ENCODE measurements at places on chromosomes 7 and 10.

GRCh38 chr10:17220652-17221100 lies 7.4 kb upstream of the VIM start:
- no peak for DNase-seq

- no peak for DNase-seq
Measured at GRCh38 chr7:32142649-32143048, 72.4 kb upstream of the PDE1C start.

DNA sequence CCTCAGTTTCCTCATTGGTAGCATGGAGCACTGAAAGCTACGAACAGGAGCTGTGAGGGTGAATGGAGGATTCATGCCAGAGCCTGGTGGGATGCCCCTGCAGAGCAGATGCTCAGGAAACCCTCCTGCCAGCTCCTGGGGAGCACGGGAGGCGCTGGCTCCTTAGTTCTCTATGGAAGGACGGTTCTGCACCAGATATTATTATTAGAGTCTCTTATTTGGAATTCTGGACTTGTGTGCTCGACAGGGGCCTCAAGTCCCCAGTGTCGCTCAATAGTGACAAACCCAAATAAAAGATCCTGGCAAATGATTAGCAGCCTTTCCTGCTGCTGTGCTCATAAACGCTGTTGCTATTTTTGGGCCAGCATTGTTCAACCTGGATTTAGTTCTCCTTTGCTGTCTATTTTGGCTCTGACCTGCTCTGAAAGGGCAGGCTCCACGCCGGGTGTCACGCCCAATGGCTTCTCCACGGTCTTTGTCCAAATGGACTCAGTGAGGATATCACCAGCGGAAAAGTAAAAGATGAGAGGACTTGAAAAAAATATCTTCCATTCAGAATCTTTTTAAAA lies 23.0 kb upstream of the KLF6 start:
- no peak for DNase-seq

- DNase-seq = no peak
Measured at GRCh38 chr7:159010411-159010810, 134.3 kb downstream of the VIPR2 start.

DNA sequence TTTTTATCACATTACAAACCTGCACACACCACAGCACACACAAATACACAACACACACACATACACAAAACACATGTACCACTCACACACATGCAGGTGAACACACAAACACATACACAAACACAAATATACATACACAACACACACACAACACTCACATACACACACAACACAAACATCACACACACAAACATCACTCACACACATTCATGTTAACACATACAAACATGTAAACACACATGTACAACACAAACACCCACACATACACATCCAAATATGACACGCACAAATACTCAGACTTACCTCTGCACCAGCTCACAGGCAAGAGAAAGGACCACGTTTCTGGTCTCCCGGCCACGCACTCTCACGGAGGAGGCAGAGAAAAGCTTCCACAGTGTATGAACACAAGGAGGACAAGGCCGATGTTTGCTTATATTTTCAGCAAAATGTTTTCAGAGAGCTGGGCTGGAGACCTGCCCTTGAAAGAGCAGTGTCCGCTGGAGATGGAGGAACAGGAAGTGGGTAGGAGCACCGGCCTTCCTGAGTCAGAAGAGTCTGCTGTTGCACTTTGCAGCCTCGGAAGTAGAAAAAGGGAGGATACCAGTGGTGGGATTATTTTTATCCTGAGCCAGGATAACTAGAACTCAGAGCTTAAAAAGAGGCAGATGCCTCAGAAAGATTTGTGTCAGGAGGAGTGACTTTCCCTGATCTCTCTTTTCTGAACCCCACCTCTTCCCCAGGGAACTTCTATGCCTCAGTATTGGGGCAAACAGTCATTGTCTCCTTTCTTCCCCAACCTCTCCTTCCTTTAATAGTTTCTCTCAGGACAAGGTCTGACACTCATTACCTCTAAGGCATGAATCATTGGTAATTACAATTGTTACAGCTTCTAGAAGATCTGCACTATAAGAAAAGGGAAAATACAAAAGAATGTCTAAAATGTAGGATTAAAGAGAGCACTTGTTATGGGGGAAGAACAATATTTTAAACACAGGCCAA lies at the start of gene GIMAP6:
Gene GIMAP6, minus strand, starts transcription at position 520 of the 999 bp plus-strand sequence. CDS start 2,243 bp downstream, outside the sequence.
- no peak for DNase-seq

GRCh38 chr10:44980309-44981171 lies 1.9 kb upstream of the DEPP1 start:
- no peak for DNase-seq

- DNase-seq = no peak
Measured at GRCh38 chr10:114094795-114095194, 51.1 kb downstream of the ADRB1 start.

DNA sequence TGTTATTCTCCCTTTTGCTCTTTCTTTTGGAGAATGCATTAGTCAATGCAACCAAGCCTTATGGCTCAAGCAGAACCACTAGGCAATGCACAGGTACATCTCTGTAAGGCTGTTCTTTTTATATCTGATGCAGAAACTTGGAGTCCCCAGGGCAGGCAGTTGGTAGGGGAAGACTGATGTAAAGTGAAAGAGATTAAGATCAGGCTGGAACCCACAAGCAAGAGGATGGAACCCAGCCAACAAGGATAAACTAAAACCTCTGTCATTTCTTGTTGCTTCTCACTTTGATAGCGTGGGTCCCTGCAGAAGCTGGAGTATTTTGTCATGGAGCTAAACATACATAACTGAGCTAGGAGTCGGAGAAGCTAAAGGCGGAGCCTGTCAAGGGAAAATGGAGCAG lies 142.9 kb downstream of the GPAM start:
- no peak for DNase-seq

DNA sequence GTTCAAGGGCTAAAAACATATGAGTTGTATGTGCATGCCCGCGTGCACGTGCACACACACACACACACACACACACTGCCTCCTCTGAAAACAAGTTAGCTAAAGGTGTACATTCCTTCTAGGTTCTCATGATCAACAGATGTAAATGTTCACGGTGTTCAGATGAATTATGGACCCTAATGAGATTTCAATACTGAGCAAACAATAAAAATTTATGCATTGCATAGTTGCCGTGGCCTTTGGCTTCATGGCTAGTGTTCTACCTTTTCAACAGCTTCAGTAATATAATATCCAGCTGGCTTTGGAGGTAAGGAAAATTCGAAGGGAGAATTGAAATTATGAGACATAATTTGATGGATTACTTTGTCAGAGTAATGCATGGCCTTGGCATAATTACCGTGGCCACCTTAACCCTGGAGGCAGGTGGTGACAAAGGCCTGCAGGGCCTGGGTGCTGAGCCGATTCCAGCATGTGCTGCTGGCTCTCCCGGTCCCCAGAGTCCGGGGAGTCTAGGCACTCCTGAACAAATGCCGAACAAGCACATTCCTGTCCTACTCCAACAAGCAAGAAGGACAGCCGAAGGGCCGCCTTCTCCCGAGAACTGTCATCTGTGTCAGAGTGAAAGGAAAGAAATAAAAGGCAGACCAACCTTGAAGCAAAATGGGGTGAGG lies 166.6 kb upstream of the TCF7L2 start:
- no peak for DNase-seq

DNA sequence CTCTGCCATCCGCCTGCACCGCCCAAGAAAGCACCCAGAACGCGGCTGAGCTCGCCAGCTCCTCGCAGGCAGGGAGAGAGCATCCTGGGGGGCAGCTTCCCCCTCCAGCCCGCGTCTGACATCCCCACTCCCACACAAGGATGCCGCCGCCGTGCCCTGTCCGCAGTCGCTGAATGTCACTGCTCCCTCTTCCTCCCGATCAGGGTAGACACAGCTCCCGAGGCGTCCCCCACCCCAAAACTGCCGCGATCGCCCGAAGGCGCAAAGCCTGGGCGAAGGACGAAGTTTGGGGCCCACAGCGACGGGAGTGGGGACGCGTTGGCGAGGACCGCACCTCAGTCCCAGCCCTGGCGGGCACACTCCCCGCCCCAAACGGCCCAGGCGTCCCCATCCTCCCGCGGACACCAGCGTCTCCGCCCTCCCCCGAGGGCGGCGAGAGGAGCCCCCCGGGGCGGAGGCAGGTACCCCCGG lies 1.5 kb upstream of the KAT6B start:
- DNase-seq = no peak
